D721Med (cell line): ENCODE measurements at places on chromosomes 7 and 10.

- DNase-seq, result no peak
Observed at GRCh38 chr10:19788075-19788686, 28.1 kb upstream of the PLXDC2 start.

DNA sequence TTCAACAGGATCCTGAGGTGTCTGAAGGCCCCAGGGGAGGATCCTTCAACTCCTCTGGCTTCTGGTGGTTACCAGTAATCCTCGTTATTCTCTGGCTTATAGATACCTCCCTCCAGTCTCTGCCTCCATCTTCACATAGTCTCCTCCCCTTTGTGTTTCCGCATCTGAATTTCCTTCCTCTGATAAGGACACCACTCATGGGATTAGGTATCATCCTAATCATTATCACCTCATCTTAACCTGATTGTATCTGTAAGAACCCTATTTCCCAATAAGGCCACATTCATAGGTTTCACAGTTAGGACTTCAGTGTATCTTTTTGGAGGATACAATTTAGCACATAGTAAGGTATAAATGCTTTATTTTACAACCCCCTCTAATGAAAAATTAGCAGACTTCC, 1189.2 kb downstream of the CNTNAP2 start:
- no peak for DNase-seq

DNA sequence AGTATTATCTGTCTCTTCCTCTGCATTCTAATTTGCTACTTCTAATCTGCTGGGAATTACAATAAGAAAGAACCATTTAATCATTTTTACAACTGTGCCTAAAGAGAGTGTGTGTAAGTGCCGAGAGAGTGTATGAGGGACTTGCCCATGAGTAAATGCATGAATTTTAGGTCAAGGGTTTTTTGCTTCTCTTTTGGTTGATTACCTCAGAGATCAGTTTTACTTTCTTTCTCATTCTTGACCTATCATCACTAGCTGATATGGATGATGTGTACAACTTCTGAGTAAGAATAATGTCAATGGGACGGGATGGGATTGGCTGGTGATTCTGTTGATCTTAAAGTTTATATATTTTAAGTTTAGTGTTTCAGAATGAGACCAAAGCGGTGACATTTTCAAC, 47.8 kb downstream of the IKZF1 start:
- DNase-seq, result no peak

DNA sequence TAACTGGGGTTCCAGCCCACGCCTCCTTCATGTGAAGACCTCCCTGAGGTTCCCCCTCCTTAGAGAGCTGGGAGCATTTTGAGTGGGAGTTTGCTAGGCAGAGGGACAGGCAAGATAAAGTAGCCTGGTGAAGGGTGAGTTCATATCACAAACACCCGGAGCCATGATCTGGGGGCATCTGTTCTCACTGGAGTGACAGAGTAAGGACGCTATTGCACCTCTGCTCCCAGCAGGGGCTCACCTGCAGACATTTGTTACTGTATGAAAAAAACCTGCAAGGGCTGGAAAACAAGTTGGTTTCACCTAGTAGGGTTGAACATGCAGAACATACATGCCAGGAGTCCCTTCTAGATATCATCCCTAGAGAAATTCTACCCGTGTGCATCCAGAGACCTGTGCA, 88.4 kb downstream of the CARD11 start:
- no peak for DNase-seq

- no peak for DNase-seq
Observed at GRCh38 chr10:17784688-17785087, 24.5 kb upstream of the MRC1 start.

DNA sequence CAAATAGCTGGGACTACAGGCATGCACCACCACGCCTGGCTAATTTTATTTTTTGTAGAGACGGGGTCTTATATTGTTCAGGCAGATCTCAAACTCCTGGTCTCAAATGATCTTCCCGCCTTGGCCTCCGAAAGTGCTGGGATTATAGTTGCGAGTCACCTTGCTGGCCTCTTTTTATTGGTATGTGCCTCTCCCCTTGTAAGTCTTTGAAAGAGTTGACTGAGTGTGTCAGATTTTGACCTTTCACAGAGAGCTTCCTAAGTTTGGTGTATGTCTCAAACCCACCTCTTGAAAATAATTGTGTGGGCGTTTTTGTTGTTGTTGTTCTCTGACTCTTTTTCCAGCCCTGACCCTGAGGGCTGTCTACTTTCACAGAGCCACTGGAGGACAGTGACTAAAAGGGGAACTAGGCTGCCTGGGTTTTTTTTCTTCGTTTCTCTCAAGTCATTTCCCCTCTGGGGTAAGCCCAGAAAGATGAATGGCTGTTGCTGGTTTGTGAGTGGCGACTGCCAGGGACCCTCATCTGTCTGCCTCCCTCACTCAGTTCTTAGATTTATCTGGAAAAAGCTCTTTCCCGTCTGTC, 262.8 kb downstream of the ZEB1 start:
- no peak for DNase-seq

DNA sequence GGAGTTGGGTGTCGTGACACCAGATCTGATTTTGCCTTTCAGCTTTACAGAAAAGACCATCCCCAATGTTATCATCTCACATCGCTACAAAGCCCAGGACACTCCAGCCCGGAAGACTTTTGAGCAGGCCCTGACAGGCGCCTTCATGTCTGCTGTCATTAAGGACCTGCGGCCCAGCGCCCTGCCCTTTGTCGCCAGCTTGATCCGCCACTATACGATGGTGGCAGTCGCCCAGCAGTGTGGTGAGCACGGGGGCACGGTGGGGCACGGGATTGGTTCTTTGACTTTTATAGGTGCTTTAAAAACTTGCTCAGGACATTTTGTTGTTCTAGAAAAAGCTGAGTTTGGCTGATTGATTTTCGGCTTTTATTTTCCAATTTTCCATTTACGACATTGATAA, 48.8 kb downstream of the TRRAP start:
- no peak for DNase-seq

DNA sequence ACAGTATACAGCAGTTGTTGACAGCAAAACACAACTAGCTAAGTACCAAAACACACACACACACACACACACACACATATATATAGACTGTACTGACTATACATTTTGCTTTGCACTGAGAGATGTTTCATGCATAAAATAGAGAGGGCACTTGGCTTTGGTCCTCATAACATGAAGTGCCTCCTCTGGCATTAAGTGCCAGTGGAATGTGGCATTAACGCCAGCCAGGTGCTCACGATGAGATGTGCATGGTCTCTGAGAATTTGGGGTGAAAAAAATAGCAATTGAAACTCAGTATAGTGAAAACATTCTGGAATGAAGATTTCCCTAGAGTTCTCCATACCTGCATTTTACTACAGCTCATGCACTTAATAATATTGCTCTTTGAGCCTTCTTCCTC, 70.0 kb upstream of the INSYN2A start:
- DNase-seq, result no peak

- DNase-seq, result no peak
Observed at GRCh38 chr7:5755704-5756504, 25.6 kb downstream of the RNF216 start.

DNA sequence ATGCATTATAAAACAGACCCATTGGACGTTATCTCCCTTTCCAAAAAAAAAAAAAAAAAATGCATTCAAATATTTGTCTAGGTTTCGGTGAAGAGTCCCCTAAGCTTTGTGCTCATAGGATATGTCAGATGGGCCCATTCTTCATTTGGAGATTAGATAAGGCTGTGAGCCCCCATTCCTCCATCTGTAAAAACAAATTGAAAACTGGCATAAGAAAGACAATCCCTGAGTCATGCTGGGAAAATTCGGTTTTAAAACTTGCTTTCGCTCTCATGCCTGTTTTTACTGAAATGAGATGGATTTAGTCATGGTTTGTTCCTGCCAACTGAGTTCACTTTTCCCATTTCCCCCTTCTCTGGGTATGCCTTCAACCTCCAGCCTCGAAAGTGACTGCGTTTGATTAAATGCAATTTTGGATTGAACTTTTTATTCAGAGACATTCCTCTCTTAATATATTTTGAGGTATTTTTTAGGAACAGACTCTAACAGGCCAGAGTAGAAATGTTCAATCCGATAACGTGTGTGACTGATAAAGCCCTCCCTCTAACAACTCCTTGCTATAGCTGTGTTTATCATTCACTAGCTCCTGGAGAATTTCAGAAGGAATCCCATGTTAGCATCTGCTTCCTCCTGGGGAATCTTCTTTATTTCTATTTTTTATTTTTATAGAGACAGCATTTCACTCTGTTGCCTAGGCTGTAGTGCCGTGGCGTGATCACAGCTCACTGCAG, 190.9 kb upstream of the LYZL2 start:
- DNase-seq, result no peak

DNA sequence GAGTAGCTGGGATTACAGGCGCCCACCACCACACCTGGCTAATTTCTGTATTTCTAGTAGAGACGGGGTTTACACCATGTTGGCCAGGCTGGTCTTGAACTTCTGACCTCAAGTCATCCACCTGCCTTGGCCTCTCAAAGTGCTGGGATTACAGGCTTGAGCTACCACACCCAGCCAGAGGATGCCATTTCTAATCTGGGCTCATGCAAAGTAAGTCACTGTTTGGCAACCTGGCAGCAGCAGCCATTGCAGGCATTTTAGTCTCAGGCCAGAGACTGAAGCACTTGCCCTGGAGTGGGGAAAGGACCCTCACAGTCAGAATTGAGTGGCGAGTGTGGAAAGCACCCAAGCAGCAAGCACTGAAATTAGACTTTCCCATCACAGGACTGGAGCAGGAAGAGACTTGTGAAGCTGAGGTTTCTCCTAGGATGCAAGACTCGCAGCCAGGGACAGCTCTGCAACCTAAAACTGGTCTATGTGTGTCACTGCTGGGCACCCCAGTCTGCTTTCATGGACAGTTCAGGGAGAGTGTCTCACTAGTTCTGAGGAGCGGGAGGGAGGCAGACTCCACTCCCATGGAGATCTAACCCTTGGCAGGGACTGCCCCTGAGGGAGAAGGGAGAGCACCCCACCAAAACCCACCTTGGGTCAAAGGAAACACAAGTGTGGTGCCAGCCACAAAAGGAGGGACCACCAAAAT, 27.6 kb downstream of the SNX13 start:
- DNase-seq, result no peak

DNA sequence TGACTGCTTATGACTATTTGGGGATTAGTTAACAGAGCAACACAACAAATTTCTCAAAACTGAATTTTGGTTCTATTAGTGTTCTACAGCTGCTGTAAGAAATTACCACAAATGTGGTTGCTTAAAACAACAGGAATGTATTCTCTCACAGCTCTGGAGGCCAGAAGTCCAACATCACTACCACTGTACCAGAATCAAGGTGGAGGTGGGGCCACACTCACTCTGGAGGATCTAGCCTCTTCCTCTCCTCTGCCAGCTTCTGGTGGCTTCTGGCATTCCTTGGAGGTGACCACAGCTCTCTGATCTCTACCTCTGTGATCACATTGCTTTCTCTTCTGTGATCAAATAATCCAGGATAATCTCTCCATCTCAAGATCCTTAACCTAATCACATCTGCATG, 194.7 kb upstream of the BMPER start:
- no peak for DNase-seq

GRCh38 chr7:27897441-27897847, 157.5 kb downstream of the TAX1BP1 start:
- no peak for DNase-seq

DNA sequence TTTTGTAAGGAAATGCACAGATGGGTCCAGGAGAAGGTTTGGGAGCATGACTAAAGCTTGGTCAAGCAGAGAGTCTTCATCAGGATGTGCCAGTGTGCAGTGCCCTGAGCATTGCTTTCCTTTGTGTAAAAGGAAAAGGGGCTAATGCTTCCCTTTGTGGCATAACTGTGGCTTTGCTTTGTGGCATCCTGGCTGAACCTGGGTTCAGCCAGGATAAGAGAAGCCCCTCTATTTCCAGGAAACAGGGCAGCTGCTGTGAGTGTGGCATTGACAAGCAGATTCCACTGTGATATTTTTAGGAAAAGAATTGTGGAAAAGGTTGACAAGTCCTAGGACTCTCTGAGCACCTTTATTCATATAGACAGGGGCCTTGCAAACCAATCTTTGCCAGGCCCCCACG, 193.4 kb upstream of the CXCL12 start:
- no peak for DNase-seq

DNA sequence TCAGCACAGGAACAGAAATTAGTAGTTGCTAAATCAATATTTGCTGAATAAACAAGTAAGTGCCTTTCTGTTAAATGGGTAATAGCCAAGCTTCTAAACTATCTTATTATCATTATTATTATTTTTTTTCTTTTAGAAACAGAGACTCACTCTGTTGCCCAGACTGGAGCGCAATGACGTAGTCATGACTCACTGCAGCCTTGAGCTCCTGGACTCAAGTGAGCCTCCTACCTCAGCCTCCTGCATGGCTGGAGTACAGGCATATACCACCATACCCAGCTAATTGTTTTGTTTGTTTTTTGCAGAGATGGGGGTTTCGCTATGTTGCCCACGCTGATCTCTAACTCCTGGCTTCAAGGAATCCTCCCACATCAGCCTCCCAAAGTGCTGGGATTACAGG, 12.3 kb upstream of the ELN start:
- DNase-seq, result no peak

GRCh38 chr7:129669901-129670300, 58.4 kb downstream of the NRF1 start:
- no peak for DNase-seq

DNA sequence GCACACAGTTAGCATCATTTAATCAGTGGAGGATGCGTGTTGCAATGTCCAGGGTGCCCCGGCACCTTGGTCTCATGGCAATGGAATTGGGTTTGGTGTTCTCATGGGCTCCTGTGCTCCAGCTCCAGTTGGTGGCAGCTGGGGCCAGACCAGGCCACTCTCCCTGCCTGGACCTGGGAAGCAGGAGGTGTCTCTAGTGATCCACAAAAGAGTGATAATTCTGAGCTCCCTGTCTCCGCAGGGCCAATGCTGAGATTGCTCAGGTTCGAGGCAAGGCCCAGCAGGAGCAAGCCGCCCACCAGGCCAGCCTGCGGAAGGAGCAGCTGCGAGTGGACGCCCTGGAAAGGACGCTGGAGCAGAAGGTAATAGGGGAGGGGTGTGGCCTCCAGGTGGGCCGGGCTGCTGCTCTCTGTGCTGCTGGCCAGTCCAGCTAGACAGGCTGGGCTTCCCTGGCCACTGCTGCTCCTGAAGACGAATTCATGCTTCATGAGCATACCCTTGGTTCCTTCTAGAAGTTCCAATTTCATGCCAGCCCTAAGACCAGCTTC, 21.7 kb upstream of the BTBD16 start:
- no peak for DNase-seq

DNA sequence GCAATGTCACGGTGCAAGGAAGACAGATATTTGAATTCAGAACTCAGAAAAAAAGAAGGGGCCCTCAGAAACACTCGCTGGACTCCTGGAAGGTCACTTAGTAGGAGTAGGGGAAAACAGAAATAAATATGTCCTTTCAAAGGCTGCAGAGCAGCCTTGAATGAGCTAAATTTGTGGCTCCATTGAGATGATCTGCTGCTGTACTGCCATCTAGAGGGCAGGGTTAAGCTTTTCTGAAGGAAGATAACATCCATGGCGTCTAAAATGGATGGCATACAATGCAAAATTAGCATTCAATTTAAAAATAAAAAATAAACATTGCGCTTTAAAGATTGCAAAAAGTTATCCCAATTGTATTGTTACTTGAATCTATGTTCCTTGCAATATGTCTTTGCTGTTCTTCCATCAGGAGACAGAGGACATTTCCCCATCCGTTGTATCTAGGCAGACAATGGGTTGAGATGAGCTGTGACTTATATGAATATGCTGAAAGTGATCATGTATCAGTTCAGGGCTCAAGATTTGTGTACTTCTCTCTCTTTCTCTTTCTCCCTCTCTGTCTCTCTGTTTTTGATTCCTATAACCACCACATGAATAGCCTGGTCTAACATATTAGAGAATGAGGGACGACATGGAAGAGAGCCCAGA, 642.2 kb downstream of the SH2D4B start:
- no peak for DNase-seq
